ENCODE measurements at places on chromosomes 5 and 9.

DNA sequence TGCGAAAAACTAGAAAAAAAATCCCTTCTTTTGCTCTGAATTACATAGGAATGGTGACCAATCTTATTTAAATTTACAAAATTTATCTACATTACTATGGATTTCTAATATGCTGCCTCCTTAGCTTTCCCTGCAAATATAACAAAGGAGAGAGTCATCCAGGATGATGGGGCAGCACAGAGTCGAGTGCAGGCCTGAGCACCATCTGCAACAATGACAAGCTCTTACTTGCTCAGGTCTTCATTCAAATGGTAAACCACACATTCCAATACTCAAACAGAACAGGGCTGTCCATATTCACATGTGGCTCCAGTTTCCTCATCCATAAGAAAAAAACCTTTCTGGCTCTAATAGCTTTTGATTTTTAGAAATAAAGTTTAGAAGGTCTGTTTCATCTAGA lies 33.5 kb upstream of the ZNF354B start:
- no peak for DNase-seq

DNA sequence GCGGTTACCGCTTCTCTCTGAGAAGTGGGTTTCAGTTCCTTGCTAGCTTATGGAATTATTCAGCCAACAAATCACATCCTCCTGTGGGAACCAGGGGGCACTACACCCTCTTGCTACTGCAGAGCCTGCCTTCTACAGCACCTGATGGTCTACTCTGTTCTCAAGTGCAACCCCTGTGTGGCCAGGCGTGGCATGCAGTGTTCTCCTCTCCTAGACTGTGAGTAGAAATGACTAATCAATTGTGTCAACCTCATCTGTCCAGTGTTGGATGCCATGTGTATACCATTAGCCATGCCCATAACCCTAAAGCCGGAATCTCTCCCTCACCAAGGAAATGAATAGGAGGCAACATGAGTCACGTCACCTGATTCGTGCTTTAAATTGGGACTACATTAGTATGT lies 117.2 kb upstream of the LIFR start:
- no peak for DNase-seq

DNA sequence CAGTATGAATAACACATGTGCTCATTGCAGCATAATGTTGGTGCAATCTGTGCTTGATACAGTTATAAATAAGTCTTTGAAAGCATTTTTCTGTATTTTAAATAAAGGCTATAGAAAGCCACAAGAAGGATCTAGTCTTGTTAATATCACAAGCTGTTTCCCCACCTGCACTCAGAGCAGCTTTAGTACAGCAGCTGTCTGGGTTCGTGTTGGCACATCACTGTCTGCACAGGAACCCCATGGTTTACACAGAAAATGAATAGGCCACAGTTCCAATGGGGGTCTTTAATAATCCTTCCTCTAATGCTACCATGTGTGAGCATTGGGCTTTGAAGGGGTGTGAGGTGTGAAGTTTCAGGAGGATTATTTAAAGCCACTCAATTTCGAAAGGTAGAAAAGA lies 2269.7 kb downstream of the MAT2B start:
- no peak for DNase-seq

DNA sequence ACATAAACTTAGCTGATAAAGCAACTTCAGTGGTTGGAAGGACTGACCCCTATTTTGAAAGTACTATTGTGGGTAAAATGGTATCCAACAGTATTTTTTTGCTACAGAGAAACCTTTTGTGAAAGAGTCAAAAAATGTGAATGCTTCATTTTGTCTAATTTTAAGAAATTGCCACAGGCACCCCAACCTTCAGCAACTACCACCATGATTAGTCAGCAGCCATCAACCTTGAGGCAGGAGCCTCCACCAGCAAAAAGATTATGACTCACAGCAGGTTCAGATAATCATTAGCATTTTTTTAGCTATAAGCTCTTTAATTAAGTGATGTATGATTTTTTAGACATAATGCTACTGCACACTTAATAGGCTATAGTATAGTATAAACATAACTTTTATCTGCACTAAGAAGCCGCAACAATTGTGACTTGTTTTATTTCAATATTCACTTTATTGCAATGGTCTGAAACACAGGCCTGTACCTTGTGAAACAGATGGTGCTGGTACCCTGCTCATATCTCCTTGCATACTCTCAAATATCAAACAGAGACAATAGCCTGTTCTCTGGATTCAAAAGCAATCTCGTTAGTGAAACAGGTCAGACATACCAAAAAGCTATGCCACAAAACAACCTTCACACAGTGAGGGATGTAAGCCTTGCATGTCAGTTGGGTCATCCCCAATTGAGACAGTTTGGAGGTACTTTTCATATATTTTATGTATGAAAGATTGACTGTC lies 261.2 kb upstream of the FAM174A start:
- DNase-seq: no peak

GRCh38 chr5:72537166-72537565 lies 30.0 kb upstream of the ZNF366 start:
- no peak for DNase-seq

Measured in activated CD8-positive, alpha-beta memory T cell treated with anti-CD3 and anti-CD28 coated beads for 1 hour (primary cell).